ENCODE measurements at places on chromosomes 5 and 9. TPM values are rescaled to one million over a fixed set of nuclear protein-coding genes. Genes with fewer than 3 reads are reported as not detected.

DNA sequence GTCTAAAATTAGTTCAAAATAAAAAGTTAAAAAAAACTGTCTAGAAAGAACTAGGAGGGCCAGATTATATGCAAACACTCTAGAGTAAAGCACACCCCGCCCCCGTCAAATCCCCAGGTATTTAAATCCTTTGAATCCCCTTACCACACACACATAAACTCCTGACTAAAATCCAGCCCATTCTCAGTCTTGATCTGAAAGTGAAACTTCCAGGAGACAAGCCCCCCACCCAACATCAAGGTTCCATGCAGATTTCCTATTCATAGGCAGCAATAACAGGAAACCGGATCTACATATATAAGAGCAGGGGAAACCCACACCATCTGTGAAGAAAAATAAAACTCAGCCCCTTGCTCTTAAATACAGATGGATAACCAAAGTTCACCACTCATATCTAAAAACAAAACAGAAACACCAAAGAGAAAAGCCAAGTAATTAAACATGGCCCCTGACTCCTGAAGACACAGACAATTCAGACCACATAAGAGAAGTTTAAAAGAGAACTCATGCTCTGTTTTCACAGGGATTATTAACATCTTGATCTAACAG, 42.3 kb downstream of the MARCHF3 start:
- no peak for DNase-seq

DNA sequence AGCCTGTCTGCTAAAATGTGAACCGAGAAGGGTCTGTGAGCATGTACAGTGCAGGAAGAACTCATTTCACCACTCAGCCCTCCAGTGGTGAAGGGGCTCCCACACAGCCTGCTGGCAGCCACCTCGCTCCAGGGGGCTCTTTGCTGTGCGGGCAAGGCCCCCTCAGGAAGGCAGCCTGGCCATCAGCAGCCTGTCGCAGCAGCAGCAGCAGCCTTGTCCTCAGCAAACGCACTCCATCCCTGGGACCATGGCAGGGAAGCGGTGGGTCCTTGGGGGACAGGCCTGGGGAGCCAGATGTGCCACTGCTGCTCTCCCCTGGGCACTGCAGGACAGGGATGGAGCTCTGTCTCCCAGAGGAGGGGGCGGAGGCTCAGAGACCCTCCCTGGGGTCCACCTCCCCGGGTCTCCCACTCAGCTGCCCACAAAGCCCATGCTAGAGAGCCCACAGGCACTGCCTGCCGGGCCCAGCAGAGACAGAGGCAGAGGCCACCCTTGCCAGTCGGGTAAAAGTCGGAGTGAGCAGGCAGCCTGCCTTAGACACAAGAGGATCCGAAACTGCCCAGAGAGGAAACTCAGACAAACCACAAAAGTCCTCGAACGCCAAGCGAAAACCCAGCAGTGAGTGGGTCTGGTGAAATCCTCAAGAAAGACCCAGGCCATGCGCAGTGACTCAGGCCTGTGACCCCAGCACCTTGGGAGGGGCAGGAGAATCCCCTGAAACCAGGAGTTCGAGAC, 8.0 kb downstream of the BRD3 start:
- DNase-seq = no peak

Gene GTF3C4
- total RNA-seq = 14.8 TPM

DNA sequence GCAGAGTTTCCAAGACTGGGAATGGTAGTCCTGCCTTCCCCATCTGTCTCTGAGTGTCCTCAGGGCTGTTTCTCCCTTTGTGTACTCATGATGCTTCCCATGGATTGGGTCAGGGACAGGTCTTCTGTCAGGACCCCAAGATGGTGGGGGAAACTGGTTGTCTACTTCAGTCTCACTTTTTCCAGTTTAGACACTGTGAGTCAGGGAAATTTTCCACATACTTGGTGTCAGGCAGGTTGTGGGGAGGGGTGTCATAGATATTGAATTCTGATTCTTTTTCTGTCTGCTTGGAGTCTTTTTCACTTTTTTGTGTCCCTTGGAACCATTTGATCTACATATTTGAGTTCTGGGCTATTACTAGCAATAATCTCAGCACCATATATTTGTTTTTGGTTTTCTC, 10.3 kb downstream of the POLK start:
- no peak for DNase-seq

- DNase-seq = no peak
These were observed 7.1 kb upstream of the KLF9 start for GRCh38 chr9:70421272-70422180.

All from MG63 (cell line).